ENCODE measurements at places on chromosomes 4 and X.

- no peak for DNase-seq
These were observed 26.2 kb downstream of the ARAP2 start for GRCh38 chr4:36218121-36218520.

DNA sequence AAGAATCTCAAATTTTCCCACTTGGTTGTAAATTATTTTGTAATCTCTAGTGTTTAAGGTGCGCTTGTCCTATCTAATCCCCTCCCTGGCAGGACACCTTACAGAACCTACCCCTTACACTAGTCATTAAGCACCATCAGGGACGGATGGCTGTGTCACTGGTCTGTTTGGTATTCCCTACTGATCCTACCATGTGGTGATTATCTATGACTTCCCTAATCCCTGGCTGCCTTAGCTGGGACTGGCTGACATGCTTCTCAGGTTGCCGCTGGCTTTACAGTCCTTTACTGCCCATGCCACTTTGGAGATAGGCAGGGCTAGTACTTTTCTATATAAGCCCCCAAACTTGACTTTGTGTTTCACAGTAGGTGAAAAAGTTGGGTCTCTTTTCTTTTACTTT, 58.6 kb downstream of the ELOVL6 start:
- no peak for DNase-seq

DNA sequence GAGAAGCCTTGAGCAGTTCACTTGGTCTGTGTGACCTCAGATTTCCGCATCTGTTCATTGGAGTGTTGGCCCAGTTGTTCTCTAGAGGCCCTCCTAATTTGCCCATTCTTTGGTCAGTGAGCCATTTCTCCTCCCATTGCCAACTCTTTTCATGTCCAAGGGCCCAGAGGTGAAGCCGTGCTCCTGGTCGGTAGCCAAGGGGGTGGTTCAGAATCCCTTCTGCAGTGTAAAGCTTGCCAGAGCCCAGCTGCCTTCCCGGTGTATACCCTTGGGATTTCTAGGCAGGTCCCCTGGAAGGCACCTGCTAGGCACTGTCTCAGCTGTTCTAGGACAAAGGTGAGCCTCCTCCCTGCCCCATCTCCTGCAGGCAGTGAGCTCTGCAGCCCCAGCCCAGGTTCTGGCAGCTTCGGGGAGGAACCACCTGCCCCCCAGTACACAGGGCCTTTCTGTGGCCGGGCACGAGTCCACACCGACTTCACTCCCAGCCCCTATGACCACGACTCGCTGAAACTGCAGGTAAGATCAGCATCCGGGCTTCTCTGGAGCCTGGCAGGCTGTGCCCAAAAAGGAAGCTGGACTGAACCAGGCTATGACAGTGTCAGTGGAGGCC, 12.3 kb downstream of the SASH3 start:
- no peak for DNase-seq

- peak; percentile 20 for DNase-seq
These were observed 686.1 kb downstream of the GLUD2 start for GRCh38 chrX:121733514-121733913.

DNA sequence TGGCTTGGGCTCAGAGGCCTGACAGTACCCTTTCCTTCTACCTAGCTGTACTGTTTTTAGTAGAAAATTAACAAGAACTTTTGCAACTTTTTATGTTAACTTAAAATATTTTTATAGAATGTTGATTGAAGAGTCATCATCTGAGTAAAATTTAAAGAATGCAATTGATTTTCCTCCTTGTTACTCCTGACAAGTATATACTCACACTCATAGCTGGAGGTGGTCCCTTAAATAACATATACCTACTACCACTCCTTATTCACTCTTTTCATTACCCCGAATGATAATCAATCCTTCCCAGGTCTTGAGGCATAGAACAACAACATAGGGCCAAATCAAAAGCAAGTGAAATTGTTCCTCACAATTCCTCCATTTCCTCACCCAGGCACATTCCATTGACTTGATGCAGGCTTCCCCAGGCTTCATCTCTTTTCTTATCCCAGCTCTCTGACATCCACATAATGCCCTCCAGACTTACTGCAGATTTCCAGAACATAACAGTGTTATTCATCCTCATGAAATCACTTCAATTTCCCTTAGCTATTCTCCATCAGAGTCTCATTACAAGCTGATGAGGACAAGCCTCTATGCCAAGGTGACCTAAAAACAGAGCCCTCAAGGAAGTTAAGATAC, 73.2 kb upstream of the ANXA10 start:
- DNase-seq: no peak

GRCh38 chr4:13190093-13190721, 293.9 kb downstream of the RAB28 start:
- no peak for DNase-seq

DNA sequence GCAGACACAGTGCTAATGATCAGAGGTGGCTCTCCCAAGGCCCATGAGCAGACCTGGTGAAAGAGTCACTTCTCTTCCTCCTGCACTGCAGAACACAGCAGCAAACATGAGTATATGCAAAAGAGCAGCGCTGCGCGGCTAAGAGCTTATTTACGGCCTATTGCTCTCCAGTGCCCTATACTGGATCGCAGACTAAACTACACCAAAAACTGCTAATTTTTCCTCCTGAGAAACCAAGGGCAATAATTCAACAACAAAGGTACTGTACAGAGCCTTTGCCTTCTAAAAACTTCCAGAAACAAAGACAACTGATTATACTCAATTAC, 702.5 kb downstream of the ARAP2 start:
- no peak for DNase-seq

DNA sequence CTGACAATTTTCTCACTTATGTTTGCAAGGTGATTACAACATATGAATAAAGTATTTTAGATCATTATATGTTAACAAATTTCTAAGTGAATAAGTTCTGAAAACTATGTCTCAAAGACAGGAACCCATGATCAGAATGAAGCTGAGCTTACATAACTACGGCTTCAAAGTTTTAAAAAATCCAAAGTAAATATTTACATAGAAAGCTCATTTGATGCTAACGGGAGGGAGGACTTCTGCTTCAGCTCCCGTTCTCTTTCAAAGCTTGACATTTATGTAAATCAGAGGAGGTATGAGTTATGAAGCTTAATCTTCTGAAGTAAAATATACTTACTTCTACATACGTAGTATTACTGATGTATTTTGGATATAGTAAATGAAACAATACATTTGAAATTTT, 72.9 kb upstream of the PDLIM3 start:
- DNase-seq: no peak

GRCh38 chrX:683576-683975, 53.0 kb downstream of the SHOX start:
- no peak for DNase-seq

DNA sequence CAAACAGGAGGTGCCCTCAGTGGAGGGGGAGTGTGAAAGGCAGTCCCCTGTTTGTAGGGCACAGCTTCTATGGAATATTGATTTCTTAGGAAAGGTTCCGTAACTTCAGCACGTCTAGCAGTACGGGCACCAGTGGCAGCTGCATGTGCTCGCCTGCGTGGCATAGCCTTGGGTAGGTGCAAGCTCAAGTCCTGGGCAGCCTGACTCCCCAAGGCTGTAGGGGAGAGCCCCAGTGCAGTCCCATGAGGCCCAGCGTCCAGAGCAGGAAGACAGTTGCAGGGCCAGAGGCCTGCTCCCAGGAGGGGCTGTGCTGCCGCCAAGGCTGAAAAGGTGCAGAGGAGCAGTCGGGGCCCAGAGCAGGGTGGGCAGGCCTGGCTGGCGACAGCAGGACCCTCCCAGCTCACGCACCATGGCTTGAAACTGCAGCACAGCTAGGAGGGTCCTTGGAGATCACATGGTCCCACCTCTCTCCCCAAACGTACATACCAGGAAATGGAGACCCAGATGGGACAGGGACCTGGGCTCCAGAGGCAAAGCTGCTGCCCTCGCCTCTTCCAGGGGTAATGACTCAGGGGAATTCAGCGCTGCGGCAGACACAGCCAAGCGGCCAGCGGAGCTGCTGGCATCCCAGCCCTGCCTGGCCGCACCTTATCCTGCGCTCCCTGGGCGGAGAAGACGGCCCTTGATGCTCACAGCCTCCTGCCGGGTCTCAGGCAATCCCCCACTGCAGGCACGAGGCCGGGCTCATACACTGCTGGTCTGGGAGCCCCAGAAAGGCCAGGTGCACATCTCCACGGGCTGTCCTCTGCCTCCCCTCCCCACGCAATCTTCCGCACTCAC, 6.0 kb upstream of the DUSP9 start:
- DNase-seq: no peak

GRCh38 chr4:57318703-57319102, 208.5 kb upstream of the IGFBP7 start:
- DNase-seq: no peak

- no peak for DNase-seq
These were observed 27.9 kb upstream of the LCORL start for GRCh38 chr4:18049446-18049845.

DNA sequence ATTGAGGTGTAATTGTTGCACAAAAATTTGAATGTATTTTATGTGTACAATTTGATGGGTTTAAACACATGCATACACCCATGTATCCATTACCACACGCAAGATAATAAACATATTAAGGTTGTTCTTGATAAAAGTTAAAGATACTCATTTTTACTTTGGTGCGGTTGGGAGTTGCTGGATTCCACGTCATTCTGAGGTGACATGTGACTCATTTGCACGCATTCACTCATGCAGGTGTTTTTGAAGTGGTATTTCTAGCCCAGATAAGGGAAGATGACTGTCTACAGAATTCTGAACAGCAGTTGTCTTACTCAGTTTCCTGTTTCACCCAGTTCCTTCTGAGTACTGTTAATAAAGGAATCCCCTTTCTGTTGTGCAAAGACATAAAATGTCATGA, 142.0 kb downstream of the RTL3 start:
- no peak for DNase-seq

DNA sequence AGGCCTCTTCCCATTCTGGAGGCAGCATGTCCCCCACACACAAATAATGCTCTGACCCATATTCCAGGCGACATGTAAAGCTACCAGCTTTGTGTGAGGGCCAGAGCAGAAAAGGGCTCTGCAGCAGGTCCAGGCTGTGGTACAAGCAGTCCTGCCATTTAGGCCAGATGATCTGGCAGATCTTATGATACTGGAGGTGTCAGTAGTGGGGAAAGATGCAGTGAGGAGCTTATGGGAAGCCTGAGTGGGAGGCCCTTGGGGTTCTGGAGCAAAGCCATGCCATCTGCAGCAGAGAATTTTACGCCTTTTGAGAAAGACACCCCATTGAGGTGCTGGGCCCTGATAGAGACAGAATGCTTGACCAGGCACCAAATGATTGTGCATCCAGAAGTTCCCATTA, 7.7 kb downstream of the SYN1 start:
- no peak for DNase-seq

DNA sequence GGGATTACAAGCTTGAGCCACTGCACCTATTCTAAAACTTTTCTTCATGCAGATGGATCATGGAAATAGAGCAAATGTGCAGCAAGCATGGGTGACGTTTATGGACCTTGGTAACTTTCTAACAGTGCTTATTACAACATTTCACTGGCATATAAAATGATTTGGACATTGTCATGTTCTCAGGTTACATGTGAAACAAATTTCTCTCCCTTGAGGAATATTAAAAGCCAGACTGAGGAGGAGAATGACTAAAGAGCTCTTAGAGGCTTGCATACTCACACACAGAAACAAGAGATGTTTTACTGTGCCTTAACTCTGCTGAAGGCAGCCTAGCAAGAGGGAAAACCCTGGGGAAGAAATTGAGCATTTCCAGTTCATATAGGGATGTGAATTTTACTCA, 38.6 kb upstream of the GPR101 start:
- no peak for DNase-seq

GRCh38 chr4:7330811-7331681, 103.7 kb downstream of the PSAPL1 start:
- DNase-seq: no peak

DNA sequence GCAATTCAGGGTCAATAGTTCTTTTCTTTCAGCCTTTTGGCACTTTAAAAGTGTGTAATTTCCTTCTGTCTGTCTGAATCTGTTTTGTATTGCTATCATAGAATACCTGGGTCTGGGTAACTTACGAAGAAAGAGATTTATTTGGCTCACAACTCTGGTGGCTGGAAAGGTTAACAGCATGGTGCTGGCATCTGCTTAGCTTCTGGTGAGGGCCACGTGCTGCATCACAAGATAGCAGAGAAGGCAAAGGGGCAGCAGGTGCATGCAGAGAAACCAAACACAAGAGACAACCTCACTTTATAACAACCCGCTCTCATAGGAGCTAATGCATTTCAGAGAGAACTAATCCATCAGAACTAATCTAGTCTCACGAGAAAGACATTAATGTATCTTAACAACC, 18.8 kb downstream of the RGN start:
- no peak for DNase-seq

DNA sequence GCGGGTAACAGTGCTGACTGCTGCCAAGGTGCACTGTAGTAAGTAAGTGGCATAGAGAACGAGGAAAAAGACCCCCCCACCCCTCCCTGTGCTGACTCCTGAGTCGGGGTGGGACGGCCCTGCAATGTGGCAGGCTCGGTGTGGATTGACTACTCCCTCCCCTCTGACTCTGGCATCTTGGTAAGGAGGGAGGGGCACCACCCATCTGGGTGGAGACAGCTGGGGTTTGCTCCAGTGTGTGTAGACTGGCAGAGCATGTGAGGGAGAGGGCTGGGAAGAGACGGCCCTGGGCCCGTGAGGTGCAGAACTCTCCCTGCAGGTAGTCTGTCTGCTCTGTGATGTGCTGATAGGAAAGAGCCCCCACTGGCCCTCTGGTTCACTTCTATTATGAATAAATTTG, 31.0 kb downstream of the NSG1 start:
- no peak for DNase-seq

DNA sequence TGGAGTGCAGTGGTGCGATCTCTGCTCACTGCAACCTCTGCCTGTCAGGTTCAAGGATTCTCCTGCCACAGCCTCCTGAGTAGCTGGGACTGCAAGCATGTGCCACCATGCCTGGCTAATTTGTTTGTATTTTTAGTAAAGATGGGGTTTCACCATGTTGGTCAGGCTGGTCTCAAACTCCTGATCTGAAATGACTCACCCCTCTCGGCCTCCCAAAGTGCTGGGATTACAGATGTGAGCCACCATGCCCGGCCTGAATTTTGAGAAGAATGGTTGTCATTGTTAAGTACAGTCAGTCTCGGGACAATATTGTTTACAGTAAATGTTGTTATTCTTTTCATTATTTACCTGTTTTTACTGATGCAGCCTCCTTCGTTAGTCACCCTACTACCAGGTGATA, 1226.2 kb upstream of the TENM3 start:
- DNase-seq: no peak

GRCh38 chrX:103061486-103061885, 2.5 kb downstream of the BEX1 start:
- DNase-seq: no peak

GRCh38 chr4:121182296-121182695, 18.2 kb upstream of the TNIP3 start:
- DNase-seq: peak; percentile 11

DNA sequence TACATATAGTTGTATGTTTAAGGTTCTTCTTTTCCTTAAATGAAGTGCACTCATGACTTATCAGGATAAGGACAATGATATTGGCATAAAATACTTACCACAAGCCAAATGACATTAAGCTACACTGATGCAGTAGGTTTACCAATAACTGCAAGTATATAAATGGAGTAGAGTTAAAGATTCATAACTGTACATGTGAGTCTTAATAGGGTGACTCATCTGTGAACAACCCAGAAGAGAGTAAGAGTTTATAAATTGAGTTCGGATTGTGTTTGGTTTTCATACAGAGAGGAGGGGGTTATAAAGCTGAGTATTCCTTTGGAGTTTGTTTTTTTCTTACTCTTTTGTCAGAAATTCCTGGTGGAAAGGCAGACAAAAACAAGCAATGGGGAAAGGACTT, 144.8 kb downstream of the TLL1 start:
- DNase-seq: no peak
